ENCODE measurements at places on chromosomes 12 and 14.

GRCh38 chr12:96257550-96258103, 63.5 kb downstream of the ELK3 start:
- no peak for DNase-seq

GRCh38 chr12:55966408-55967281, at the start of gene CDK2:
Gene CDK2, plus strand, starts transcription at chr12:55966830. Its CDS starts 179 bp downstream, at chr12:55967009.
- DNase-seq, result peak; percentile 93

GRCh38 chr14:59771577-59771976, 99.0 kb downstream of the RTN1 start:
- DNase-seq, result no peak

DNA sequence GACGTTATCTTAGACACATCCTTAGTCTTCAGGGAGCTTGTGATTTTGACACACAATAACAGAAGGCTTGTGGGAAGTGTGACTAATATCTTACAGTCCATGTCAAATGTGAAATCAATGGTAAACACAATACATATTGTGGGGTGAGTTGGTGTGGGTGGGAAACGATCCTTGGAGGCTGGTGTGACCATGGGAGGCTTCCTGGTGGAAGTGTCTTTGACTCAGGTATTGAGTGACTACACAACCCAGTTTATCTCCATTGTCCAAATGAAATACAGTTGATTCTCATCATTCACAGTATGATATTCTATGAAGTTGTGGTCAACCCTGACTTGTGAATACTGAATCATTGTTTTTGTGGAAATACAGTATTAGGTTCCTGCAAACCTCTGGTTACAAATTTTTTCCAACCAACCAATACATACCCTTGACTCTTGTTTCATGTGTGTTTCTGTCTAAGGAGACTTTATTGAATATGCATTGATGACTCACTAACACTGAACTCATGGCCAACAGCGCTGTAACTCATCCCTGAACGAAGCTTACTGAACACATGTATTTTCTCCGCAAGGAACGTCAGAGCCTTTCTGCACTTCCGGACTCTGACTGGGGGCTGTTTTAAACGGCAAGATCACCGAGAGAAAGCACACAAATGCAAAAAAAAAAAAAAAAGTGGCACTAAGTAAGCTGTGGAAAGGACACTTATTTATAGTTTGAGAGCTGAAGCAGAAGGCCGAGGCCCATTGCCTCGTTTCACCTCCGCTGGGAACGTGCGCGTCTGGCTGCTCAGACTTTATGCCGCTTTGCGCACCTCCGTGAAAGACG, 59.0 kb downstream of the CLMN start:
- DNase-seq, result no peak

GRCh38 chr12:114284041-114284440, 121.9 kb downstream of the TBX5 start:
- no peak for DNase-seq

DNA sequence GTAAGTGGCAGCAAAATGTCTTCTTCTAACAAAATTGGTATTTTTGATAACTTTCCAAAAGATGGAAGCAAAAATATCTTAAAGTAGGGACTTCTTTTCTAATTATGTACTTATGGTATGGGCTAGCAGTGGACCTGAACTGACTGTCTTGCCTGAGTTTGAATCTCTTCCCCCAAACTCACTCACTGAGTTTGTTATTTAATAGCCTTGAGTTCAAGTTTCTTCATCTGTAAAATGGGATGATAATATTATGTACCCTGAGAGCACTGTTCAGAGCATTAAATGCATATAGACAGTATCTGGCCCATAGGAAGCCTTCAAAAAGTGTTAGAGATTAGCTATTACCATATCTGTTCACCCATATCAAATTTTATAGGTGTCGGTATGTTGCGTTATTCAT, 210.4 kb upstream of the NUDT4 start:
- no peak for DNase-seq

GRCh38 chr12:28771968-28772367, 377.1 kb upstream of the FAR2 start:
- DNase-seq, result no peak

- DNase-seq, result peak; percentile 82
These were observed 91.2 kb upstream of the PARP11 start for GRCh38 chr12:3964439-3964838.

- DNase-seq, result peak; percentile 26
These were observed 104.3 kb upstream of the DACT1 start for GRCh38 chr14:58533446-58533845.

- no peak for DNase-seq
These were observed 48.4 kb downstream of the ELK3 start for GRCh38 chr12:96242597-96242996.

DNA sequence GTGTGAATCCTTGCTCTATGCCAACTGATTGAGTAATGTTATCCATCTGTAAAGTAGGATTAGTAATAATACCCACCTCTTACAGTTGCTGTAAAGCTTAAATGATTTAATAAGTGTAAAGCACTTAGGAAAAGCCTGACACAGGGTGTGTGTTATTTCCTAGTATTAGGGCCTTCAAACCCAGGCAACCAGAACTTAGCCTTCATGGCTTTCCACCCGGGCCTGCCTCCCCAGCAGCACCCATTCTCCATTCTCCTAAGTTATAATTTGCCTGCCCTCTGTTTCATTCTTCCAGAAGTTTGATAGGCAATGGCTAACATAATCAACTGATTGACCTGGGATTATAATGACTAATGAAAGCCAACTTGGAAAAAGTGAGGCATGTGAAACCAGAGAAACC, 20.4 kb upstream of the PDZRN4 start:
- DNase-seq, result peak; percentile 64

- no peak for DNase-seq
These were observed 51.9 kb upstream of the CISTR start for GRCh38 chr12:53803703-53804102.

DNA sequence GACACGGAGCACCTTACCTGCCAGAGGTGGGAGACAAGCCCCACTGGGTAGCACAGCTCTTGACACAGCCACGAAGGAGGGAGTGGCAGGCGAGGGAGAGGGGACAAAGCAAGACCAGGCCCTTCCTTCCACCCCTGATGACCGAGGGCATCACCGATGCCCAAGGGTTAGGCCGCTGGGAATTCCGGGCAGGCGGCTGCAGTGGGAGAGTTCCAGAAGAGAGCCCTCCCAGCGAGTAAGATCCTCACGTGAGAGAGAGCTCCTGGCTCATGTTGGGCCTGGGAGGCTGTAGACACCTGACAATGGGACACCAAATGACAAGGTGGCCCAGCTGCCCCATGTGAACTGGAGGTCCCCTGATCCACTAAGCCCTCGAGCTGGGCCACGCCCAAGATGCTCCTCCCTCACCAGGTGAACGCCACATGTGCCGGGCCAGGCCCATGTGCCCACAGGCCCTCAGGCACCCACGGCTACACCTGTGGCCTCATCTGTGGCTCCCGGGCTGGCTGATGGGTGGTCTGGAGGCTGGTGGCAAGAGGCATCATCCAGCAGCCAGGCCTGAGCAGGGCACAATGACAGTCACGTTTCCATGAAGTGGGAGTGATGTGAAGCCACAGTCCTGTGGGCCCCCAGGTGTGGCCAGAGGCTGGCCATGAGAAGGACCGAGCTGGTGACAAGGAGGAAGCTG, 32.1 kb upstream of the C14orf180 start:
- no peak for DNase-seq

DNA sequence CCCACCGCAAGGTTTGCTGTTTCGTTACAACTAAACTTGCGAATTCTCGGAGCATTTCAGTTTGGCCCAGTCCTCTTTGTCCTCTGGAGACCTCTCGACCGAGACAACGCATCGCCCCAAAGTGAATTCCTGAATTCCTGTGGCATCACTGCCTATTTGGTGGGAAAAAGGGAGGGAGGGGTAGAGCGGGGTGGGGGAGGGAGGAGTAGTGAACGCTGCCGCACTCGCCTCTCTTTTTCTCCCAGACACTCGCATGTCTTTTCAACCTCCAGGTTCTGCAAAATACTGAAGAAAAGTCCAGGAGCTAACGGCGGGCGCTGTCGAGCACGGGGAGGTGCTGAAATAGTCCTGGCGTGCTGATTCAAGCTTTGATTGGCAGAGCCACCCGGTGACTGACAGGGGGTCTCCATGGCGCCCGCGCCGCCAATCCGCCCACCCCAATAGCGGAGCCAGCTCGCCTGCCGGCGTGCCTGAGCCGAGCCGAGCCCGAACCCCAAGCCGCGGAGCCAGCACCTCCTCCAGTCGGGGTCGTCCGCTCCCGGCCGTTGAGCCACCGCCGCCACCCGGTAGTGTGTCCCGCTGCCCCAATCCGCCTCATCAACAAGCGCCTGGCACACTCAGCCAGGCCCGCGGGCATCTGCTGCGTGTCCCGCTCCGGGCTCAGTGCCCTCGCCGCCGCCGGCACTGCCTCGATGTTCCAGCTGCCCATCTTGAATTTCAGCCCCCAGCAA, at the start of gene SIX6:
SIX6 (plus strand) TSS at position 440 of the 731 bp plus-strand sequence; CDS start at position 693, 253 bp downstream.
- DNase-seq, result no peak

GRCh38 chr12:114625294-114625851, 58.6 kb downstream of the TBX3 start:
- peak; percentile 77 for DNase-seq

- DNase-seq, result no peak
These were observed 62.9 kb downstream of the GCH1 start for GRCh38 chr14:54839701-54840119.

- DNase-seq, result no peak
These were observed 88.6 kb downstream of the DDHD1 start for GRCh38 chr14:53064475-53064874.

DNA sequence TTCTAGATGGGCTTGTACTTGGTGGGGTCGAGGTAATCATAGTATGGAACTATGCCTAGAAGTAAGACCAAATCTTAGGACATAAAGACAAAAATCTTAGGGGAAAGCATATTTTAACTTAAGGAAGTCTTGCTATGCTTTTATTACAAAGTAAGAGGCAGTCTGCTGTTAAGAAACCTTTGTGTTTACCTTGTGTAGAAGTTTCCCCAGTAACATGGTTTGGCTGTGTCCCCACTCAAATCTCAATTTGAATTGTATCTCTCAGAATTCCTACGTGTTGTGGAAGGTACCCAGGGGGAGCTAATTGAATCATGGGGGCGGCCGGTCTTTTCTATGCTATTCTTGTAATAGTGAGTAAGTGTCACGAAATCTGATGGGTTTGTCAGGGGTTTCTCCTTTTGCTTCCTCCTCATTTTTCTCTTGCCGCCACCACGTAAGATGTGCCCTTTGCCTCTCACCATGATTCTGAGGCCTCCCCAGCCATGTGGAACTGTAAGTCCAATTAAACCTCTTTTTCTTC, 162.5 kb upstream of the ABCD2 start:
- DNase-seq, result no peak

GRCh38 chr12:89484470-89484869, 40.1 kb downstream of the GALNT4 start:
- DNase-seq, result peak; percentile 78

GRCh38 chr14:78164226-78164853, 5.8 kb upstream of the NRXN3 start:
- DNase-seq, result peak; percentile 76

GRCh38 chr12:10031321-10031720, 839 bp downstream of the CLEC9A start:
- no peak for DNase-seq

- DNase-seq, result peak; percentile 35
These were observed 886 bp upstream of the PRICKLE1 start for GRCh38 chr12:42590330-42590934.

DNA sequence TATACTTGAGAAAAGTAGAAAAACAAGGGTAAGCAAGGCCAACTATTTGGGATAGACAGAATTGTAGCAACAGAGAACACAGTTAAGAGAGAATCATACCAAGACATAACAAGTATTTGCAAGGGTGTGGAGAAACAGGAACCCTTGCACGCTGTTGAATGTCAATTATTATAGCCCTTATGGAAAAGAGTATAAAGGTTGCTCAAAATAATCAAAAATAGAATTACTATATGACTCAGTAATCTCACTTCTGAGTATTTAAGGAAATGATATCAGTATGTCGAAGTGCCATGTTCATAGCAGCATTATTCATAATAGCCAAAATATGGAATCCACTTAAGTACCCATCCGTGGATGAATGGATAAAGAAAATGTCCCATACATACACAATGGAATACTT, 193.3 kb downstream of the PHLDA1 start:
- DNase-seq, result no peak

- DNase-seq, result no peak
These were observed 154.5 kb upstream of the FOXN3 start for GRCh38 chr14:89571491-89571890.

DNA sequence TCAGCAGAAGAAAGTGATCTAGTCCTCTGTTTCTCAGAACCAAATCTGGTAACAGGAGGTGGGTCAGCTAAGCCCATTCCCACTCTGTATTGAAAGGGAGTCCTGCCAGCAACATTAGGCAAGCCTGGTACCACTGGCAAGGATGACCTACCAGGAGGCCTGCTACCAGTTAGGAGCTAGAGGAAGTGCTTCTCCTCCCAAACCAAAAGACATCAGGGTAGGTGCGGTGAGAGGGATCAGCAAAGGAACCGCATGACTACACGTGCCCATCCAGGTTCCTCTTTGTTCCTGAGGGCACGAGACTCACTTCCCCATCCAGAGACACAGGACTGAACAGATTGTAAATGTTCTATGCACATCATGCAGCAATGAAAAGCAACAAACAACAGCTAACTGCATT, 2.8 kb downstream of the KLRC4 start:
- DNase-seq, result no peak

DNA sequence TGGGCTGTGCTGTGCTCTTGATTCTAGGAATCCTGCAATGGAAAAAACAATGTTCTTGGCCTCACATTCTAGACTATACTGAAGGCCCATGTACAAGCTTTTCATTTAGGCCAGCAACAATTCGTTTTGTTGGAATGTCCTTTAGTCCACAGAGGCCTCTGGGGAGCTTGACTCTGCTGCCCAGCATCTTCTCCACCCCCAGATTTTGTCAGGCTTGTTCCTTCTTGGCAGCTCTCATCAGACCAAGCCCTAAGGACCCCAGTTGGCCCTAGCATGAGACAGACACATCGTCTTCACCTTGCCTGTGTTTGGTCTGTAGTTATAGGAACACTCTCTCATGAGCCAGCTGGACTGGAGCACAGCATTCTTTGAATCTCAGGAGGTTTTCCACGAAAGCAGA, 300.1 kb downstream of the VRK1 start:
- DNase-seq, result no peak

DNA sequence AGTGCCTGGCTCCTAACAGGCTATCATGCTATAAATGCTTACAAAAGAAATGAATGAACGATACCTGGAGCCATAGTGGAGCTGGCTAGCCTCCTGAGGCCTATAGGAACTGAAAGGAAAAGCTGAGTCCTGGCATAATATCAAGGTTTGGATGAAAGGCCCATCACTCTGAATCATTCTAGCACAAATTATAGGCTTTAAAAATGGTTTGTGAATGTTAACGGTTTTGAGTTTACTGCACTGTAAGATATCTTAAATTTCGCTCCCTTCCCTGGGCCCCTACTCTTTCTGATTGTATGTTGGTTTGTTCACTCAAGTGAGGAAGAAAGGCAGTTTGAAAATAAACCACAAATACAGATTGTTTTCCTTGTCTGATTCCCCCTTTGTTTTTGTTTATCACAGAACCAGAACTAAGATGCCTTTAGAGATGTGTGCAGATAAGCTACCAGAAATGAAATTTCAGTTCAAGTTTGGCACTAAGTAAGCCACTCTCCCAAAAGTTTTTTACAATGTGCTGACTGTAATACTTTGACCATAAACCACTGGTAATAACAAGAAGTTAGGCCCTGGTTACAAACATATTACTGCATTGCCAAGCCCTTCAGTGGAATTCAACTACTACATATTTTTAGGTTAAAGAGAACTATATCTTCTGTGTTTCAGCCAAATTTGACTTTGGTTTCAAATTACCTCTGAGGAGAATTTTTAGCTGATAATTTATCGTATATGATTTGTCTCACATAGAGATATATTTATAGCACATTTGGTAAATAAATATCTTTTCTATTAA, 89.5 kb downstream of the ALX1 start:
- DNase-seq, result no peak

All from NCI-H82 (cell line).